ENCODE measurements at places on chromosomes 2 and 18.

- no peak for DNase-seq
Measured at GRCh38 chr2:235024931-235025773, 73.3 kb downstream of the SH3BP4 start.

- DNase-seq: no peak
Measured at GRCh38 chr2:159035790-159036411, 67.5 kb downstream of the TANC1 start.

GRCh38 chr2:174112073-174112472 is 136.3 kb downstream of the OLA1 start:
- no peak for DNase-seq

DNA sequence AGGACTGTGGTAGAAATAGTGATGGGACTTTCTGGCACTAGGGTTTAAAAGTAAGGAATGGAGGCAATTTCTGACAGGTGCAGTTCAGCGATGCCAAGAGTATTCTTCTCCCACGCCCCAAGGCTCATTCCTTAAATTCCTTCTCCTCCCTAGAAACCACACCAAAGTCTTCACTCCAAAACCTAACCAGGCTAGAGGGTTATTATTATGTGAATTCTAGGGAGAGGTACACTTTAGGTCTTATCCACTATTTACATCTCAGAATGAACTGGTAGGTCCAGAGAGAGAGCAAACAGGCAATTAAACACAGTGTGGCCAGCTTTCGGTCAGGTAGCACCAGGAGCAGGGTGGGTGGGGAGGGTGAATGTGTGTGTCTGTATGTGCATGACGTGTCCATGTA is 11.4 kb downstream of the IL1F10 start:
- DNase-seq: no peak

DNA sequence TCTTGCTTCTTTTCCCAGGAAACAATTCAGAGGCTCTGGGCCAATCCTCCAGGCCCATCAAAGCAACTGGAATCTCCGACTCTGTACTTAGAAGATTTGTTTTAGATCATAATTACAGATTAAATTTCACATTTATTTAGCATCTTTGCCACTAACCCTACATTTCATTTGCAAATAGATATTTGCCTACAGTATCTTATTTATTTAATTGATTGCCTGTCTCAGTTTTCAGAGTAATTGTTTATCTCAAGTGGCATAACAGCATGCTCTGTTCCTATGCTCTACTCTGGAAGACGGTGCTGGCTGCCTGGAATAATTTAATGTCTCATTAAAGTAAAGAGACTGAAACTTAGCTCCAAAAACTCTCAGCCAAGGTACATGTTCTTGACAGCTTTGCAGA is 213.4 kb downstream of the HNMT start:
- no peak for DNase-seq

DNA sequence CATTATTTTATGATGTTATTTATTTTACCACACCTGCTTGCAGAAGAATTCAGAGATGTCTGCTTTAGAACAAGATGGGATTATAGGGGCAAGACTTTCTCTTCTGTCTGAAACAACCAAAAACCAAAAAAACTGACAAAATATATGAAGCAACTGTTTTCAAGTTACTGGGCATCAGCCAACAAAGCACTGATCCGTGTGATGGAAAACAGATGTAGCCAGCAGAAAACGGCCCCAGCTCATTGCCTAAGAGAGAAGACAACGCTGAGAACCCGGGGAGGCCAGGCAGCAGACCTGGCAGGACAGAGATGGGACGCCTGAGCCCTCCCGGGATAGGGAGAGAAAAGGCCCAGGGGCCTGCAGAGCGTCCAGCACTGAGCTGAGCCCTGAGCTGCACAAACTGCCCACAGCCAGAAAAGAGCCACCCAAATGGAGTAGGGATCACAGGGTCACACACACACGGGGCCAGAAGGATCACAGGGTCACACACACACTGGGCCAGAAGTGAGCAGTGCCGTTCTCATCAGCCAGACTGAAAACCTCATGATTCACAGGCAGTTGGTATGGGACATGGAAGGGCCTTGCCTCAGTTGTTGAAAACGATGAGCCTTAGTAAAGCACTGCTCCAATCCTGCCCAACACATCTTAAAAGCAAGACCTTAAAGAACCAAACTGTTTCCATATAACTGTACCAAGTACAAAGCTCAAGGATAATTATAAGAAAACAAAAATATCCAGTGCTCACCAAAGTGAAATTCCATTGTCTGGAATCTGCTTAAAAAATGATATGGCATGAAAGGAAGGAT is 12.1 kb downstream of the PXDN start:
- no peak for DNase-seq

DNA sequence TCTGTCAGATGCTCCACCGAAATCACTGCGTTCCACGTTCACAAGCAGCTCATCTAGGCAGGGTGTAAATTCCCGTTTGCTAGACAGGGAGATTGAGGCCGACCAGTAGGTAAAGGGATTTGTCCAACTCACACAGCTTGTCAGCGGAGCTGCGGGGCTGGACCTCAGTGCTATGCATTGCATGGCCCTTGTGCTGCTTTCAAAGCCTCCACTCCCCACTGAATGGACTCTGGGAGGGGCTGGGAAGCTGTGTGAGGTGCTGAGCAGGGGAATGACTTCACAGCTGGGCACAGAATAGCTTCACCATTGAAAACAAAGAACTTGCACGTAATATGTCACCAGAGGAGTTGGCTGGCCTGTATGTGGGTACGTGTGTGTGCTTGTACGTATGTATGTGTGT is 21.4 kb downstream of the CELF4 start:
- DNase-seq: no peak

DNA sequence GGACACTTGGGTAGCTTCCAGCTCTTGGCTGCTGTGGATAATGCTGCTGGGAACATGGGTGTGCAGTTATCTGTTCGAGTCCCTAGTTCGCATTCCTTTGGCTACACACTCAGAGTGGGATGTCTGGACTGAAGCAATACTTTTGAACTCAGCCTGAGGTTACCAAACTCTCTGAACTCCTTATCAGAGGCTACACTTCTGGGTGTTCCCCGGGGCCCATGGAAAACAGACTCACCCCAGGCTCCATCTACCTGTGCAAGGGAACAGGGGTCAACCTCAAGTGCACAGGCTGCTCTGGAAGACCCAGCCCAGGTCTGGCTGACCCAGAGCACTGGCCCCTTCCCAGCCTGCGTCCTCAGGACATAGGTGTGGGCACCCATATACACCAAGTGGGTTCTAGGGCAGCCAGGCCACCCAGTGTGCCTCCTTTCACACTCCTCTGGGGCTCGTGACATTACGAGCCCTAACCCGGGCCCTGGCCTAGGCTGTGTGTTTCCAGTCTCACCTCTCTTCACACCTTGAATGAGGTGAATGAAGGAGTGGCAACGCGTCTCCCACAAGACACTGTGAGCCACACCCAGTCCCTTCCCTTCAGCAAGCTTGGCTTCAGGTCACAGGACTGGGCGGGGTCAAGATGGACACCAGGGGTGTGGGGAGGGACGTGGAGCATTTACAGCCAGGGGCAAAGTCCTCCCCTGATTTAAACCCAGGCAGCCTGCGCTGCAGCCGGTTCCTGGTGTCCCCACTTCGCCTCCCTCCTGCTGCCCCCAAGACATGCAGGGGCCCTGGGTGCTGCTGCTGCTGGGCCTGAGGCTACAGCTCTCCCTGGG is at the start of gene ALPI:
Gene ALPI, plus strand, starts transcription at position 728 of the 830 bp plus-strand sequence. Its CDS starts 47 bp downstream, at position 775.
- DNase-seq: no peak

- DNase-seq: no peak
Measured at GRCh38 chr2:137644731-137645130, 319.5 kb upstream of the HNMT start.

DNA sequence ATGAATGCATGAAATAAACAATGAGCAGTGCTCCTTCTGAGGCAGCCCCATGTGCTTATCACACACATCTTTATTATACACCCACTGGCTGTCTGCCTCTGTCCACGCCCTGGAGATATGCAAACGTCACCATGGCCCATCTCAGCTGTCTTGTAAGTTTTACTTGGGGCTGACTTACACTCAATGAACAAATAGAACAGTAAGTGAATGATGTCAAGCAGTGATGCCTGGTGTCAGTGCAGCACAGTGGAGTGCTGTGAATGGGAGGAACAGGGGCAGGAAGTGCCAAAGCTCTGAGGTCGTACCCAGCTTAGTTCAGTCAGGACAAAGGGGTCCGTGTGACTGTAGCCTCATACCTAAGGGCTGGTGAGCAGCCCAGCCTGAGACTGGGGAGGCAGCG is 659.5 kb upstream of the HS6ST1 start:
- DNase-seq: no peak

- no peak for DNase-seq
Measured at GRCh38 chr18:71443706-71444480, 1100.2 kb downstream of the CBLN2 start.

All from stimulated activated CD4-positive, alpha-beta T cell treated with anti-CD3 and anti-CD28 coated beads, Interleukin-4, amount 100 ng/mL, for 4 hours (primary cell).